Left renal pelvis (tissue), 4 donors: ENCODE measurements at places on chromosomes 12 and 14. TPM values are rescaled to one million over a fixed set of nuclear protein-coding genes. Genes with fewer than 3 reads are reported as not detected.

NOPCHAP1 gene
- polyA plus RNA-seq, result 15.1 TPM

ACADS gene
- polyA plus RNA-seq, result 18.5 TPM

CNIH1 gene
- 121 TPM for polyA plus RNA-seq

DNA sequence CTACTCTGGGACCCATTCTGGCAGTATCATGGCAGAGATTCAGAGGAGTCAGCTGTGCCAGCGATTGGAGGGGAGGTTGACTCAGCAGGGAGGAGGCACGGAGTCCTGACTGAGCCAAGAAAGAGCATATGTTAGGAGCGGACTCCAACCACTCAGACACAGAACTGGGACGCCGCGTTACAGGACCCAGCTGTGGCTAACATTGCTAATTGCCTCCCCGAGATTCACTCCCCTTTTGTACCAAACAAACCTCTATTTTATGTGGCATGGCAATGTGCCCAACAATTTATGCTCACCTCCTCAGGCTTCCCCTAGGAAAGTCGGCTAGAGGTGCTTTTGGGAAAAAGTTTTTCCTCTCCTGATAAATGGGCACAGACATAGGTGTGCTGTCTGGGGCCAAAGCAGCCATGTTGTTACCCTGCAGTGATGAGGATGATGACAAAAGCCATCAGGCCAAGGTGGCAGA is 15.2 kb upstream of the CLIP1 start:
- DNase-seq, result no peak

GRCh38 chr12:117019866-117020265 is 79.3 kb downstream of the TESC start:
- DNase-seq, result no peak

DNA sequence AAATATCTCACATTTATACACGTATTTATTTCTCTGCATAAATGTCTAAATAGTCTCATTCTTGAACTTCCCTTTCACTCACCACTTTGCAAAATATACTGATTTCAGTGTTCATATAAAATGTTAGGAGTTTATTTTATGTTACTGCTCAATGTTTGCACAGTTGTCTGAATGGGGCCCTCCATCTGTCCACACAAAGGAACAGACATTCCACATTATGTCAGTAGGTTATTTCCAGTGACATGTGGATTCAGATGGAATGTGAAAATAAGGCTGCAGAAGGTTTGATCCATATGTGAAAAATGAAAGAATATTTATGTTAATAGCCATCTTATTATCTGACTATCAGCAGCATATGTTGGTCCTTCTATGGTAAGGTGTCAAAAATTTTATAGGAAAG is 994.4 kb upstream of the SEL1L start:
- no peak for DNase-seq

GRCh38 chr12:132543298-132544079 is 53.5 kb downstream of the FBRSL1 start:
- DNase-seq, result no peak

- DNase-seq, result no peak
Measured at GRCh38 chr12:49615725-49616124, 7.6 kb upstream of the PRPF40B start.

- no peak for DNase-seq
Measured at GRCh38 chr12:54977155-54977554, 7.4 kb downstream of the TESPA1 start.

- DNase-seq, result no peak
Measured at GRCh38 chr12:1912580-1913376, 5.7 kb downstream of the CACNA2D4 start.

GRCh38 chr12:125528281-125528680 is 463.0 kb downstream of the AACS start:
- no peak for DNase-seq
